ENCODE measurements at places on chromosomes 1 and 21.

DNA sequence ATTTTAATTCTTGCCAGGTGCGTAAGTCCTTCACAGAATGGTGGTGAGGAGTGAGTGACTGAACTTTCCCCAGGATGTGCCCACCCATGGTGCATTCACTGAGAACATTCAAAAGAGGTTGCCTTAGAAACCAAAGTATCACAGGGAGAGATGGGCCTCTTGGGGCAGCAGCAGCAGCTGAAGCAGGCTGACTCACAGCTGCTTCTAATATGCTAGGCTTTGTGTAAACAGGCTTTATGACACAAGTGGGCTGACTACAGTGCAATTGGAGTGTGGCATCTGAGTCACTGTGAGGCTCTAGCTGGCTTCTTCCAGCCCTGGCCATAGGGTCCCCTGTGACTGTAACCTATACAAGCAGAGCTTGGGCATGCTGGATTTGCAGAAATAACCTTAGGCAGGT, 12.6 kb downstream of the PIGP start:
- no peak for DNase-seq

DNA sequence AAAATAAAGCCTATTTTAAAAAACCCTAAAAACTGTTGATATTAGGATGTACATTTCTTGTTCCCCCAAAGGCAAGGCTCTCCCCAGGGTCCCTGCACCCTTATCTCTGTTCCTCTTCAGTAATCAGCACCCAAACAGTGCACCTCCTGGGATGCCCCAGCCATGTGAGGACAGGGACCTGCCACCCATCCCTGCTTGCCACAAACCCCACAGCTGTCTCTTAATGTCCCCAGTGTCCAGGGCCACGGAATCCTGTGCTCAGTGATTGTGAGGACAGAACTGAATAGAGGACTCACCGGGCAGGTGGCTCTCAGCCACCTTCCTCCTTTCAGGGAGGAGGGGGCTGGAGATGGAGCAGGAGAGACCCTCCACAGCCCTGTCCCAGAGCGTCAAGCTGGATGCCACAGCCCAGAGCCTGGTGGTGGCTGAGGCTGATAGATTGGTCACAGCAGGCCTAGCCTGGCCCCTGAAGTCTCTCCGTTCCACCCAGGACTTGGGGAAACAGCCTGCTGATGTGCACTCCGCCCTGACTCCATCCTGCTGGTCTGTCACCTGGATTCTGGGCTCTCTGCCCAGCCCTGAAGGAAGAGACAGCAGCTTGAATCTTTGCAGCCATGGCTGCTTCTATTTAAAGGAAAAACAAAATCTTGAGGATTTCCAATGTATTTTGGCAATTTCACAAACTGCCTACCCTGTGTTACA, 23.1 kb downstream of the RNF187 start:
- no peak for DNase-seq

DNA sequence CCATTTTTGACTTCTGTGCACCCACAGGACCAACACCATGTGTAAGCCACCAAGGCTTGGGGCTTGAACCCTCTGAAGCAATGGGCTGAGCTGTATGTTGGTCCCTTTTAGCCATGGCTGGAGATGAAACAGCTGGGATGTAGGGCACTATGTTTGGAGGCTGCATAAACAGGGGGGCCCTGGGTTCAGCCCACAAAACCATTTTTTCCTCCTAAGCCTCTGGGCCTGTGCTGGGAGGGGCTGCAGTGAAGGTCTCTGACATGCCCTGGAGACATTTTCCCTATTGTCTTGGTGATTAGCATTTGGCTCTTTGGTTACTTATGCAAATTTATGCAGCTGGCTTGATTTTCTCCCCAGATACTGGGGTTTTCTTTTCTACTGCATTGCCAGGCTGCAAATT, 144.9 kb downstream of the ZNF326 start:
- no peak for DNase-seq

GRCh38 chr1:85358702-85359438, 82.4 kb upstream of the BCL10 start:
- no peak for DNase-seq

DNA sequence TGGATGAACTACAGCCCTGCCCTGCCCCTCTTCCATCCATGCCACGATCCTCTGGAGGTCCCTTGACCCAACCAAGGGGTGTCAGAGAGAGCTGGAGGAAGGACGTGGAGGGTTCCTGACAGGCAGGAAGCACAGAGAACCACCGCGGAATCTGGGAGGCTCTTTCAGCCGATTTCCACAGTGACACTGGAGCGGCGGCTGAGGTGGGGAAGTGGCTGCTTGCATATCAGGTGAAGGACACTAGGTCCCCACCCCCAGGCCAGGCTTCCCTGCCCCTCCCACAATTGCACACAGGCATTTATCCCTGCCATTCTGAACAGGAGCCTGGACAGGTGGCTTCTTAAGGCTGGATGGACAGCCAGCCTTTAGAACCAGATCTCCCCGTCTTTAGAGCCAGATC, 17.5 kb downstream of the LRRC71 start:
- DNase-seq = no peak
